Left renal cortex interstitium (tissue), 4 donors: ENCODE measurements at places on chromosomes 2 and 18.

DNA sequence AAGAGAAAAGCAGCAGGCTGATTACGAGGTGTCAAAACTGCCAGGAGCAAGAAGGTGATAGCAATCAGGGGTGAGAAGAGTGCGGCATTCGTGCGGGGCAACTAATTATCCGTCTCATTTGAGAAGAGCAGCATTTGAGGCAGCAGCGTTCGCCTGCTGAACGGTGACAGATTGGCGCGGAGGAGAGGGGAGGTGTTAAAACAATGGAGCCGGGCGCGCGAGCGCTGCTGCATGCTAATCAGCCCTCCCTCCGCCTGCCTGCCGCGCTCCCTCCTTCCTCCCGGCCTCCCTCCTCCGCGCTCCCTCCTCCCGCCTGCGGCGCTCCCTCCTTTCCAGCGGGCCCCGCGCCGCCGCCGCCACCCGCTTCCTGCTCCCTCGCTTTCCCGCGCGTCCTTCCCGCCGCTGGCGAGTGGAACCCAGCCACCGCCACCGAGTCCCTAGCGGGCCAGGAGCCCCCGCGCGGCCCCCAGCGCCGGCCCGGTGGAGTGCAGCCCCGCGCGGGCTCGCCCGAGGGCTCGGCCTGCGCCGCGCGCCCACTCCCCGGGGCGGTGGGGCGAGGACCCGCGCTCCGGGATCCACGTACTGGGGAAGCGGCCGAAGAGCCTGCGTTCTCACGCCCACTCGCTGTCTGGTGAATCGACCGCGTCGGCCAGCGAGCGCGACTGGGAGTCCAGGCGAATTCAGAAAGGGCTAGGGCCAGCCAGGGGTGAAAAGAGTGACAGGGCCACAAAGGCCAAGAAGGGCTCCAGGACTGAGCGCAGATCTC, 69.5 kb upstream of the PSMD14 start:
- DNase-seq, result no peak

DNA sequence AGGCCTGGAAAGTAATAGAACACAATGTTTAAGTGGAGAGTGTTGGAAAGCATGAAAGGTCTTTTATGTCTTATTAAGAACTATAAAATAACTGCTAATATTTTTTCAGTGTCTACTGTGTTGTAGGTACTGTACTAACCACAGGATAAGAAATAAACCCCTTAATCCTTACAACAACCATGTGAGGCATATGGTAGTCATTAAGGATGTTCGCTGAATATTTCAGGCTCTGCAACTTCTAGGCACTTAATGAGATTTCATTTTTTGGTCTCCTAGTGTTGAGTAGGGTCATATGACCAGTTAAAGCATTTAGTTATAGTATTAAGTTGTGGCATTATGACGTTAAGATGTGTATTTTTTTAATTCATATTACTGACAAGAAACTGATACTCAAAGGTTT, 346.6 kb upstream of the KCNH7 start:
- DNase-seq, result no peak

GRCh38 chr2:101132202-101132601, 19.0 kb downstream of the TBC1D8 start:
- no peak for DNase-seq

- no peak for DNase-seq
These were observed 301.2 kb downstream of the AGPS start for GRCh38 chr2:177693658-177694339.

- DNase-seq, result no peak
These were observed 1.9 kb downstream of the MCFD2 start for GRCh38 chr2:46913471-46914381.

DNA sequence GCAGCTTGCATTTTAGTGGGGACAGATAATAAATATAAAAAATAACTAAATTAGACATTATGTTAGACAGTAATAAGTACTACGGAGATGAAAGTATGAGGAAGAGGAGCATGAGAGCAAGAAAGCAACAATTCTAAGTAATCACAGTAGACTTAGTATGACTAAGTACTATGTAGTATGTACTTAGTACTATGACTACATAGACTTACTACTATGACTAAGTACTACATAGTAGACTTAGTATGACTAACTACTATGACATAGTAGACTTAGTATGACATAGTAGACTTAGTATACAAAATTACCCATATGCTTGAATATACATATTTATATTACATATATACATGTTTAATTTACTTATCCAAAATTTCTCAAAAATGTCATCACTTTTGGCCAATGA, 29.3 kb downstream of the CDH20 start:
- no peak for DNase-seq

DNA sequence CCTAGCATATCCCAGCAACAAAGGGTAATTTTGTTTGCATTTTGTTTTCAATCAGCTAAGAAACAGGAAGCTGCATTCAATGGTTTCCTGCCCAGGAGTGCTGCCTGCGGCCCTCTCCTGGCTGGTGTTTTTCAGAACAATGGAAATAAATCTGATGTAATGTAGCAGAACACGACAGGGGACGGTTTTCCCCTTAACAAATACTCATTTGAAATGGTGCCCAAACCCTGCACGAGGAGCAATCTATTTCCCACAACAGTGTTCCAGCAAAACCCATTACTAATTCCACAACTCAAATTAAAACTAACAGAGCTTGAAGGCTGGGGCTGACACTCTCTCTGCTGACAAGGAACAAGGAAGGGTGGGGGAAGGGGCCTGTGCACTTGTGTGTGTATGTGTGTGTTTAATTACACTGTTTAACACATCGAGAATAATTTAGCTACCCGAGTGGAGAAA, 8.7 kb downstream of the CAPN13 start:
- DNase-seq, result peak; percentile 49

DNA sequence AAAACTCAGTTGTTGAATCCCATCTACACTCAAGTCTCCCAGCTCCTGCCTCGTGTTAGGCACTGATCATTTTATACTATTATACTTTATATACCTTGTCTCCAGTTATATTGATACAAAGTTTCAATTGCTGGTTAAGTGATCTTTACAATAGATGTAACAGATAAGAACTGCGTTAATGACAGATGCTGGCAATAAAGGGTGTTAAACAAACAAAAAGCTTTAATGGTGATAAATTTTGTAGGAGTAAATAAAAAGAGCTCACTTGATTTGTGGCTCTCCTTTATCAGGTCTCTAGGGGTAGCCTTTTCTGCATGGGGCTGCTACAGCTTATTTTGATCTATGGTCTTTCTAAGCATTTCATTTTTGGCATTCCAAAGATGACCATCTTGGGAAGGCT, 106.9 kb upstream of the GAREM1 start:
- no peak for DNase-seq

- DNase-seq, result no peak
These were observed 163.7 kb upstream of the KLHL29 start for GRCh38 chr2:23221236-23221635.

- no peak for DNase-seq
These were observed 25.8 kb downstream of the CIB4 start for GRCh38 chr2:26615336-26615859.

DNA sequence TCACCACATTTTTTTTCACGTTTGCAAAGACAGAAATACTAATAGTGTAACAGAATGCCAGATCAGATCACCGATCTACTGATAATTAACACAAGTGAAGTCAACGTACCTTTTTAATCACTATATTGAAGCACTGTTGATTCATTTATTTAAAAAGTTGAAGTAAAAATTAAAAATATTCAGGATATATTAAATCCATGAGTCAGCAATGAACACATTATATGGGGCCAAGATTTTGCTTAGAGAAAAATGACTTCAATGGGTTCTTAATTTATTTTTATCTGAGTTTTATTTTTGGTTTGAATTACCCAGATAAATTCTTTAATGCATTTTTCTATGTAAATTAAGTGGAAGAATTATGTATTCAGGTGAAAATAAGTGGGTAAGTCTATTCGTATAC, 14.2 kb downstream of the SPHKAP start:
- no peak for DNase-seq

DNA sequence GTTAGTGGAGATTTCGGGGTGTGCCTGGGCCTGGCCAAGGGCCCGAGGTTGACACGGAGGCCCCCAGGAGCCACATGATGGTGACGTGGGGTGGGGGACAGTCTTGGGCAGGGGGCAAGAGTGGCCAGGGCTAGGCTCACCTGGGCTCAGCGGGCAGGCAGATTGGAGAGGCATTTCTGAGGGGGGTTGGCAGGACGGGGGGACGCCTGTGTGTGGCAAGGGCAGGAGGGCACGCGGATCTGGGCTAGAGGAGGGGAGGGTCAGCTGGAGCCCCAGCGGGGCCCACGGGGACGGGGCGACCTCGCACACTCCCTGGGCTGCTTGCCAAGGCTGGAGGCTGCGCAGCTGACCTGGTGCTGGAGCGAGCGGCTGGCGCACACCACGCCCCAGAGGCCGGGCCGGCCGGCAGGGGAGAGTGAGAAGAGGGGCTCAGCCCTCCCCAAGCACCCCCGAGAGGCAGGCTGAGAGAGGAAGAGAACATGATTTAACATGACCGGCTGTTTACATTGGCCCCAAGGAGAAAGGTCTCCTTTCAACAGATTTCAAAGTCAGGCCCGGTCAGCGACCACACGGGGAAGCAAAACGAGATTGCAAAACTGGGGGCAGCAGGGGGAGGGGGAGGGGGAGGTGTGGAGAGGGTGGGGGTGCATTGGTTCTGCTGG, 38.0 kb upstream of the SNED1 start:
- DNase-seq, result peak; percentile 50

GRCh38 chr2:68912111-68912510, 40.6 kb downstream of the GKN2 start:
- no peak for DNase-seq

GRCh38 chr2:147925886-147926285, 81.1 kb downstream of the ACVR2A start:
- DNase-seq, result no peak

GRCh38 chr2:96305091-96305978, at the start of gene SNRNP200:
SNRNP200 (minus strand) TSS chr2:96305546; CDS start chr2:96305437, 109 bp downstream.
- peak; percentile 62 for DNase-seq

GRCh38 chr2:60282886-60283285, 270.6 kb downstream of the BCL11A start:
- no peak for DNase-seq

DNA sequence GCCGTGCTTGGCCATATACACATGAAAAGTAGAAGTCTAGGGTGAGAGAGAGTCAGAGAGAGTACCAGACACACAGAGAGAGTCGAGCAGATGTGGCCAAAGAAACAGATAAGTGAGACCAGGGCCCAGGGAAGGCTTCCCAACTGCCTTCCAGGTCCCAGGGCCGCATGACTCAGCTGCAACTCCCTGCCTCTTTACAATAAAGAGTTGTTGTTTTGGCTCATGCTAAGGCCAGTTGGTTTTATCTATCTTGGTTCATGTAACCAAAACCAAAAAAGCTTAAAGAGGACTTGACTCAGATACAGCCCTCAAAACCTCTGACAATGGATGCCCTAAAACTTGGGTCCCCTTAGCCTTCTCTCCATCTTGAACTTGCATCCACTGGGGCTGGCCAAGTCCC, 36.9 kb downstream of the REEP1 start:
- DNase-seq, result no peak

DNA sequence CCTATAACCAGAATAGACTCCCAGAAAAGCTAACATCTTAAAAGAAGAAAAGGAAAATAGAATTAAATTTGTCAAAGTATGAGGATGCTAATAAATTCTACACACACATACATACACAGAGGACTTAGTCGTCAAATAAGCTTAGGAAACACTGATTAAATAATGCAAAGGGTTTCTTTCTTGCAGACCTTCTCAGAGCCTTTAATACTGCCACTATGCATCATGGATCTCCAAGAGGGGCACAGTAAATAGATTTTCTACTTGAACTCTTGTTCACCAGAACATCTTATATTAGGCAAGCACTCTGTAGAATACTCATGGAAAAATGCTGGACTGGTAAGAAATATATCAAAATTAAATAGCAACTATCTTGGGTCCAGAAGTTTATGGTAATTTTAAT, 69.4 kb downstream of the ANKRD44 start:
- no peak for DNase-seq

DNA sequence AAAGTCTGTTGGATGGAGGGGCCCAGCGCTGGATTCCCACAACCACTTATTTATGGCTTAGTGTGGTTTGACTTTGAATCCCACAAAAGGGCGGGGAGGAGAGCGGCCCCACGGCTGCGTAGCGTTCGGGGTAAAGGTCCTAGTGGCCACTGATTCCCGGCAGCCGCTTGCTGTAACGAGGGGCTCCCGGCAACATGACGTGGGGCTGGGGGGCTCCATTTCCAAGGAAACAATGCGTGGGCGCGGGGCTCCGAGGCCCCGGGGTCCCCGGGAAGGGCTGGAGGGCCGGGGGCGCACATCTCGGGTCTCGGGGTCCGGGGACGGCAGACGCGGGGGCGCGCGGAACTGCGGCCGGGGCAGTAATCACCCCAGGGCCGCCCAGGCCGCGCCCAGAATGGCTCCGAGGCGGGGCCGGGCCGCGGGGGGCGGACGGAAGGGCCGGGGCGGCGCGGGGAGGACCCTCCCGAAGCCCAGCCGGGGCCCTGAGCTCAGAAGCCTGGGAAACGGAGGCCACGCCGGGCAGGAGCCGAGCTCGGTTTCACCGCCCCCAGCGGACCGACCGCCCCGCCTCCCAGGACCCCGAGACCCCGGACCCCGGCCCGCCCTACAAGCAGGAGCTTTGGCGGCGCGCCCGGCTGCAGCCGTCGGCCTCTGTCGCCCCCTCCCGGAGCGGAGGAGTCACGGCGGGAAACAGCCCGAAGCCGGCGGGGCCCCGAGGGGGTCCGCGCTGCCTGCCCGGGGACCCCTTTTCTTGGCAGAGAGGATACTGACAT, 11.9 kb upstream of the MLPH start:
- no peak for DNase-seq

DNA sequence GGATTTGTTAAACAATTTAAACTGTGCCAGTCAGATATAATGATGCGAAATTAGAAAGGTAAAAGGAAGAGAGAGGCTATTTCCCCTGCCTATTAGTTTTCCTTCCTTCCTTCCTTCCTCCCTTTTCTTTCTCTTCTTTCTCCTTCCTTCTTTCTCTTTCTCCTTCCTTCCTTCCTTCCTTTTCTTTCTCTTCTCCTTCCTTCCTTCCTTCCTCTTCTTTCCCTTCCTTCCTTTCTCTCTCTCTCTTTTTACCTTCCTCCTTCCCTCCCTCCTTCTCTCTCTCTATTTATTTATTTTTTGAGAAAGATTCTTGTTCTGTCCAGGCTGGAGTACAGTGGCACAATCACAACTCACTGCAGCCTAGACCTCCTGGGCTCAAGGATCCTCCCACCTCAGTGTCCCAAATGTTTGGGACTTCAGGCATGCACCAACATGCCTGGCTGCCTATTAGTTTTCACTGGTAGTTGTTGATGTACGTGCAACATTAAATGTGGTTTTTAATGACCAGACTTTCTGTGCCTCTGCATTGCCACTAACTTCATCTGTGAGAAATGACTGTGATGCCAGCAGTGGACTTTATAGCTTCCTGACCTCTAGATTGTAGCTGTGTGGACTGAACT, 48.7 kb upstream of the NFE2L2 start:
- no peak for DNase-seq

DNA sequence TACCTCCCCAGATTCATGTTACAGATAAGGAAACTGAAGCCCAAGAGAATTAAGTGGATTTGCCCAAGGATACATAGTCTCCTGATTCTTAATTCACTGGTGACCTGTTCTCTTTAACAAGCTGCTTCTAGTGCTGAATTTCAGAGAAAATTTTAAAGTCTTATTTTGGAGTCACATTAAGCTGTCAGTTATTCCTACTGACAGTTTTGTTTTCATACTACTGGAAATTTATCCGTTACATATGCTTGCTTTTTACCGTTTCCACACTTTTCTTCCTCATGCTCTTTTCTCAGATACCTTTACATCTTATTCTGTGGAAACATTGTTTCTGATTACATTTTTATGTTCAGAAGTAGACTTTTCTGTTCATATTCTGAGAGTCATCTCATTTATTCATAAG, 1.3 kb downstream of the MOB4 start:
- no peak for DNase-seq

- no peak for DNase-seq
These were observed 900.1 kb downstream of the MBD2 start for GRCh38 chr18:53324353-53324752.

- DNase-seq, result no peak
These were observed 42.0 kb upstream of the UBE2E3 start for GRCh38 chr2:180938451-180938850.
